ENCODE measurements at places on chromosomes 2 and 18.

- DNase-seq = no peak
Observed at GRCh38 chr2:157620956-157621355, 7.7 kb downstream of the ACVR1C start.

- no peak for DNase-seq
Observed at GRCh38 chr2:127357591-127357990, 30.2 kb downstream of the MAP3K2 start.

DNA sequence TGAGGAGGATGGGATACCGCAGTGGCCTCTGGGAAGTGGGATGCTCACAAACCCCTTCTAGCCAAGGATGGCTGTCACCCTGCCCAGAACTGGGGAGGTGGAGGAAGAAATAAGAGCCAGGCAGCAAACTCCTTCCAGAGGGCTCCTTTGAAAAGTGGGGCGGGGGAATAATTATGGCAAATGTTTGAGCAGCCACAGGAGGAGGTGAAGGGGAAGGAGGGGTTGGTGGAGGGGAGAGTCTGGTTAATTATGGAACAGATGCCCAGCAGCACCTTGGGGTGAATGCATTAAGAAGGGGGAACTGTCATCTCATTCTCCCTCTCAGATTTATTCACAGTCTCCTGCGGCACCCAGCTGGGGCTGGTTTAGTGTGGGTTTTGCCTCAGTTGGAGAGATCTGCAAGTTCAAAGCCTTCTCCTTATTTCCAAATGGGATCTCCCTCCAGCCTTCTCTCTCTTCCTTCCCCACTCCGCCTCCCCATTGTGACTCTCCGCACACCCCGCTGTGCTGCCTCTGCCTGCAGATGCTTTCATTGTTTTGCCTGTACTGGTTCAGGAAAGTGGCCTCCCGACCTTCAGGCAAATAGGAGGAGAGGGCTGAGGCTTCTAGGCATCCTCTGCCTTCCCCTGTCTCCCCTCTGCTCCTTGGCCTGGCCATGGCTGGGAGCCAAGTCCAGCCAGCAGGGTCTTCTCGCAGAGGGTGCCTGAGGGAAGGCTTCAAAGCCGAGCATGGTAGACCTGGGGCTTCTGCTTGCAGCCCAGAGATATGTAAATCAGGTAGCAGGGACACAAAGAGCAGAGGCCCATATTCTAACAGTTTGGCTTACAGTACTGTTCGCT, 457.2 kb upstream of the MEX3C start:
- DNase-seq = no peak

DNA sequence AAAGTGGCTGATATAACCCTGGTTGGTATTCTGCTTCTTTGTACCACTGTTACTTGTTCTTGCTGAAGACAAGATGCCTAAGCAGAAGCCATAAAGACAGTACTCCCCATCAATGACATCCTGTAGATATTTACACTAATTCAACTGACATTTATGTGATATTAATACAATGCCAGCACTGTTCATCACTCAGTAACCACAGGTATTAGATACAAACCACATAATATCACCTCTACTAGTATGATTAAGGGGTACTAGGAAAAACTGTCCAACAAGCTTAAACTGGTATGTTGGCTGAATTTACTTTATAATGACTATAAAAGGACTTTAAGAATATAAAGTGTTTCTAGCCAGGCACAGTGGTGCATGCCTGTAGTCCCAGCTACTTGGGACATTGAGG, 65.8 kb downstream of the RTN4 start:
- DNase-seq = peak; percentile 80

DNA sequence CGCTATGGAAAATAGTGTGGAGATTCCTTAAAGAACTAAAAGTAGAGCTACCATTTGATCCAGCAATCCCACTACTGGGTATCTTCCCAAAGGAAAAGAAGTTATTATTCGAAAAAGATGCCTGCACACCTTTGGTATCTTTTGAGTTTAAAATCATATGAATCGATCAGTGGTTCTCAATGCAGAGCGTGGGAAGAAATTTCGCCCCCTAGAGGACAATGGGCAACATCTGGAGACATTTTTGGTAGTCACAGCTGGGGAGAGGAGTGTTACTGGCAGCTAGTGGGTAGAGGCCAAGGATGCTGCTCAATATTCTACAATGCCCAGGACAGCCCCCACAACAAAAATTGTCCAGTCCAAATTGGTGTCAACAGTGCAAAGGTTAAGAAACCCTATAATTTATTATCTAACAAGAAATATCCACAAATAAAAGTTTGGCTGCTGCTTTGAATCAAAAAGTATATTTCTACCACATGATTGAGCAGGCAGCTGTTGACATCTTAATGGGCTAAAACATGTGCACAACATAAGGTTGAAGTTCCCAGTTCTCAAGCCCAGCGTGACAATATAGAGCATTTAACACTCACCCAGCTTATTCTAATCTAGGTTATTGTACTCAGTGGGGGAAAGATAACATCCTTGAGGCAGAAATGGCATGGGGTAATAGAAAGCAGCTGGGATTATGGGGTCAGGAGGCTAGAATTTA, 425.7 kb downstream of the LRATD1 start:
- DNase-seq = no peak

DNA sequence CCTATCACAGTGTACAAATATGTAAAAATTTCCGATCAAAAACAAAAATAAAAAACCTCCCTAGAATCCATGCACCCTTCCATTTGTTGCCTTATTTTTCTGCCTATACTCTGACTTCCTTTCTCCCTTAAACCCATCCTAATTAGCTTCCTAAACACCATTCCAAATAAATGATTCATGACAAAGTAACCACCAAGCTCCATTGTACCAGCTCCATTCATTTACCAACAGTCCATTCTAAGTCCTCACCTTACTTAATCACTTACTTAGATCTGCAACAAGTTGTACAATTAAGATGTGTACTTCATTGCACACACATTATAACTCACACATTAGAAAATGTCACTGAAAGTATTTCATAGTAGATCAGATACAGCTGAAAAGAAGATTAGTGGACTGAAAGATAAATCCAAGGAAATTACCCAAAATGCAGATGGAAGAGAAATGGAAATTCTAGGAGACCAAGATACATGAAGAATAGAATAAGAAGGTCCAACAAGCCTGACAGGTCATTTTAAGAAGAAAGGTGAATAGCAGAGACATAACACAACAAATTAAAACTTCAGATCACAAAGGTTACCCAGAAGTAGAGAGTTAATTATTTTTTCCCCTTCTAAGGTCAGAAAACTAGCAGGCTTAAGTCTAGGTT, 154.6 kb downstream of the DYM start:
- DNase-seq = peak; percentile 46

- DNase-seq = no peak
Observed at GRCh38 chr2:44189104-44189503, 20.4 kb downstream of the PPM1B start.

GRCh38 chr2:231238689-231239088, 40.3 kb downstream of the ARMC9 start:
- DNase-seq = no peak

DNA sequence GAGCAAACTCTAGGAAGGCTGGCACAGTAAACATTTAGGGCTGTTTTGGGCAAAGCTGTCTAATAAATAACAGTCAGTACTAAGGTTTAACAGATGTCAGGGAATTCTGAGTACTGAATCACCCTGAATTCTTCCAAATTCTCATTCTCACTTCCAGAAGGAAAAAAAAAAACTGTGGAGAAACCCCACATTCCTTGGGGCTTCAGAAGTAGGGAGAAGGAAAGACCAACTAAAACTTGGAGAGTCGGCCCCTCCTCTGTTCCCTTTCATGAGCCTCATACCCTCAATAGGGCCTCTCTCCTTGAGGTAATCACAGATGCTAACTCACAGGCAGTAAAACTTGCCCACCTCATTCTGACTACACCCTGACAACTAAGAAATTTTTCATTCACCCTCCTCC, 62.1 kb downstream of the CCDC148 start:
- no peak for DNase-seq

DNA sequence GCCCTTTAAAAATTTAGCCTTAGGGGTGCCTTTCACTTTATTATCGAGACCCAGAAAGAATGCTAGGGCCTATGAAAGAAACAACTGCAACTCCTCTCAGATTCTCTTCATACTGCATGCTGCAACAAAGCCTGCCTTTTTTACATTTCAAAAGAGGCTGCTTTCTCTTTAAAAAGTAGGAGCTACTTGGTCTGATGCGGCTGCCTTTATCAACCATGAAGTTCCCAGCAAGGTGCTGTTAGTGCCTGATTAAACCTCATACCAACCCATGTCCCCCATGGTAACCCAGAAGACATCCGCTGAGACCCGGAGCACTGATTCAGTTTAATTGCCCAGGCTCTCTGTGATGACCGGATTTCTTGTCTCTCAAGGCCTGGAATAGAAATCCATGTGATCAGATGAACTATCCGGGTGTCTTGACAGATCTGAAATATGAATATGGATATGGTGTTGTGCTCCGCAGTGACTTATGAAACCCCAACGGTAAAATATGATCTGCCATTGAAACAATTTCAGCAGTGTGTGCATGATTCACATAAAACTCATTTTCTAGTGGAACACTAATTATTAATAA, 368.3 kb downstream of the ZNF521 start:
- DNase-seq = no peak

DNA sequence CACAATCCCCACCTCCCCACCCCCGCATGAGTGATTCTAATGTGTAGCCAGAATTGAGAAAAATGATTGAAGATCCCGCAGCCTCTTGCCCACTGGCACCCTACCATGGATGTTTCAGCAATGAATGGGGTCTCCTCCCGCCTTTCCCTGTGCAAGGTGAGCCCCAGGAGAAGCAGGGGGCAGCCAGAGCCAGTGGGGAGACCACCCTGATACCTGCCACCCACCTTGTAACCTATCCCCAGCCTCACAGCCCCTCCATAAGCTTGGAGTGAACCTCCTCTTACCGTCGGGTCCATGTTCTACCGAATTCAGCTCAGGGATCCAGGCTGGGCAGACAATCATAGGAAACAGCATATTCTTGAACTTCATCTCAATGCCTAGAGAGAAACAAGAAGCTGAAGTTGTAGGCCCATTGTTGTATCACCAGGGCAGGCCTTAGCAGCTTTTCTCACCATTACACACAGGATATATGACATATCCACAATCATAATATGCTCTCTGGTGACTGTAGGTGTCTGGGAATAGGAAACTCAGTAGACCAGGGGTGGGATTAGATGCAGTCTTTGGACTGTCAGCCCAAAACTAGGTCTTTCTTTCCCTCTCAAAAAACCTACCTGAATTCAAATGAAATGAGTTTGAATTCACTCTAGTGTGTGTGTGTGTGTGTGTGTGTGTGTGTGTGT, 30.9 kb downstream of the XDH start:
- DNase-seq = peak; percentile 66

DNA sequence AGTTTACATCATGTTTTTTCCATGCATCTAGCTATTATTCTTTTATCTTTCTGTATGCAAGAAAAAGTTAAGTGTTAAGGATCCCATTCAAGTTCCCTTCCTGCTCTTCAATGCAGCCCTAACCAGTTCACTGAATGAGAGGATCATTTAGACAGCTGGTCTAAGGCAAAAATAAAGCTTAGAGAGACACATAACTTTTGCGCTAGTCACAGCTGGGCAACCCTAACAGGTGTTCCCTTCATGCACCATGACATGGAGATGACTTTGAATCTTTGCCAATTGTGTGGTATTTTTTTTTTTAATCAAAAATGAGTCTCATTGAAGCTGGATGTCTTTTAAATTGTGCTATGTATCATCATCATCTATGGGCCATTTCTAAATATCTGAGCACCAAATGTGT, 393.8 kb upstream of the CYRIA start:
- no peak for DNase-seq

DNA sequence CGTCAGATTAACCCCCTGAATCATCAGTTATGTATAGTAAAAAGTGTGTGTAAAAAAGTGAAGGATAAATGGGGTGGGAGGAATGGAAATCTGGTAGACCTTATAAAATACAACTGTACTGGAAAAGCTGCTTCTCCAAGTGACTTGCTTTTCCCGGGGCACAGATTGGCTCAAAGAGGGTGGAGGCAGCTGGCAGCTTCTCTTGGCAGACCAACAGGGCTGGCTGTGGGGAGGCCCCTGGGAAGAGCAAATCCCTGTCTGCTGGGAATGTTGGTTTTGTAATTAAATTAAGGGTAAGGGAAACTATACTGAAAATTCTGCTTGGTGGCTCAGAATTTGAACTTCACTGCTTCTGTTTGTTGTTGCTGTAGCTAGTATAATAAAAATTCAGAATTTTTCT, 154.2 kb upstream of the DLX2 start:
- no peak for DNase-seq
